Stimulated activated CD8-positive, alpha-beta memory T cell treated with anti-CD3 and anti-CD28 coated beads, Interleukin-12 subunit alpha, Interleukin-12 subunit beta, amount 100 ng/mL, for 1 hour (primary cell): ENCODE measurements at places on chromosomes 2 and 18.

GRCh38 chr2:1856922-1857321, 112.6 kb upstream of the PXDN start:
- no peak for DNase-seq

GRCh38 chr18:49597157-49597931, 35.5 kb downstream of the LIPG start:
- no peak for DNase-seq

DNA sequence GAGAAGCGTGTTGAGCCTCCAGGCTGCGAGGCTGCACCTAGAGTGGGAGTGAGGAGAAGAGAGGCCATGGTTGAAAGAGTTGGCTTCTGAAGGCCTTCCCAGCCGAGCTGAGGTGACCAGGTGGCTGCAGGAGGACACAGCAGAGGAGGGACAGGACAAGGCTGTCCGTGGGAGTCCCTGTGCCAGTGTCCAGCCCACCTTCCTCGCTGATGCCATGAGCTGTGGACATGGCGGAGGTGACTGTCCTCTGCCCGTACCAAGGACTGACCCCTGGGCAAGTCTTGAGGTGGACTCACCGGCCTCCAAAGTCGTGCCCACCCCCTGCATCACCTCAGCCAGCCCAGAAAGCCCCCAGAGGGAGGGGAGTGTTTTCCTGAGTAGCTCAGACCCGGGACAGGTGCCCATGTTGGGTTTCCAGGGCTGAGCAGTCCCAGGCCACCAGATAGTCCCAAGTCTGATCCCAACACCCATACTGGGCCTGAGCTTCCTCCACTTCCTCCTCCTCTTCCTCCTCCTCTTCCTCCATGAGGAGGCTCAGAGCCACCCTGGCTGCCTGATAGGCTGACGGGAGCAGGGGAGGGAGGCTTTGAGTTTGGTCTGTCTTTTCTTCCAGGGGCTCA, 43.0 kb upstream of the FOSL2 start:
- DNase-seq = no peak

DNA sequence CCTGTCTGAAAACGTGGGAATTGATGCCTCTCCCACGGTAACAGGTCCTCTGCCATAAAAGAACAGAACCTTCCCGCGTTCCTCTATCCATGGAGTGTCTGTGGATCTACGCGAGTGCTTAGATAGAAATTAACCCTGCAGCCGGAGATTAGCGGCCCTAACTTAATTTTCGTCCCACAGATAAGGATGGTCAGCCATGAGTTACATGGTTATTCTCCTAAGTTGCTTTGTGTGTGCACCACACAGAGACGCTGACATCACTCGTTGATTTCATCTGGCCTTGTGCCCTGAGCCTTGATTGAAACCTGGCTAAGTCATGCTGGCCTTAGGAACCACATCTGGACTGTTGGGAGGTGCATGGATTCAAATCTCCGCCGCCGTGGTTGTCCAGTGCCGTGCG, 132.1 kb downstream of the GBX2 start:
- DNase-seq = no peak

DNA sequence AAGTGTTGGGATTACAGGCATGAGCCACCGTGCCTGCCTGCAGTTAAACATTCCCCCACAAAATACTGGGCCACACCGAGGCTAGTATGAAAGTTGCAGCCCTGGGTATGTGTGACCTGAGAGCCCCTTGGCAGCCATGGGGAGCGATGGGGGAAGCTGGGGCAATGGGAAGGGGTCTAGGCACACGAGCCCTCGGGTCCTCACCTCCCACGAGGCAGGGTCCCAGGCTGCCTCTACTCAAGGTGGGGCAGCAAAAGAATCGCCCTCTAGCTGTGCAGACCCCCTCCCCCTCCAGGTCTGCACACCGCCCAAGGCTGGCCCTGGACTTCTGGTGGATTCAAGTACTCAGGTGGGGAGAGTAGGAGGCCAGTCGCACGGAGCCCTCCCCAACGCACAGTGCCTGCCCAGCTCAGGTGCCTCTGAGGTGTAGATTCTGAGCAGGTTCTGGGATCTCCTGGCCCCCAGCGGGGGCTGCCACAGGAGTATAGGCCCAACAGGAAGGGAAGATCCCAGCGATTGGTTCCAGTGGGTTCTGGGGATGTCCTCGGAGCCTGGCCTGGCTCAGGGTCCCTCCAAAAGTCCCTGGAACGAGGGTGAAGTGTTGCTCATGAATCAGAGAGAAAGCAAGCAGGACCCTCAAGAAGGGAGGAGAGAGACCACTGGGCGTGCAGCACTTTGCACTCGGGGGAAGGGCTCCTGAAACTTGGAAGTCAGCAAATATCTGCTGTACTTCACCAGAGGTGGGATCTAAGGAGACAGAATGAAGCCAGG, 2.6 kb downstream of the GPR35 start:
- no peak for DNase-seq

DNA sequence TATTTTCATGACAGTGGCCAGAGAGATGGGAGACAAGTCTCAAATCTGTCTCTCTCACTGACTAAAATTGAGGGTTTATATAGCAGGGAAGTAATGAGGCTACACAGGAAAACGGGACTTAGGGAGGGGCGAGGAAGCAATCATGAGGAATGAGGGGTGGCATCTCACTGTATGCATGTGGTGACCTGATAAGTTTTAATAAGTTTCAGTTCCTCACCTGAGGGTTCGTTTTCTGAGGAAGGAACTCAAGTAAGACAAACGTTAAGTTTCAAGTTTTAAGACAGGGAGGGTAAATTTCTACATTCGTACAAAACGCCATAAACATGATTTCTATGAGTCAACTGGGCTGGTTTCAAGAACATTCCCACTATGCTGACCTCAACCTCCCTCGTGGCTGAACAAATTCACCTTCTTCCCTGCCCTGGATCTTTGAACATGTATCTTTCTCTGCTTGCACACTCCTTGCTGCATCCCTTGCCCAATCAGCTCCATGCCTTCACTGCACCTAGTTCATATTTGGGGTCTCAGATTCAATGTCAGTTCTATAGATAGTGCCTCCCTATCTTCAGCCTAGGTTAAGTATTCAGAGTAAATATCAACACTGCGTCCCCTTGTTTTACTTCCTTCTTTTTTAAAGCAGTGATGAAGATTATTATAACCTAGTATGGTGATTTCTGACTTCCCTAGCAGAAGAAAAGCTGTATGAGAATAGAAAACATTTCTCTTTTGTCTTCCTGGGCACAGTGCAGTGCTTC, 53.3 kb upstream of the CNTNAP5 start:
- no peak for DNase-seq

GRCh38 chr2:115327061-115327460, 884.6 kb downstream of the DPP10 start:
- DNase-seq = no peak

- DNase-seq = no peak
Measured at GRCh38 chr2:241007111-241007510, 8.7 kb downstream of the SNED1 start.

DNA sequence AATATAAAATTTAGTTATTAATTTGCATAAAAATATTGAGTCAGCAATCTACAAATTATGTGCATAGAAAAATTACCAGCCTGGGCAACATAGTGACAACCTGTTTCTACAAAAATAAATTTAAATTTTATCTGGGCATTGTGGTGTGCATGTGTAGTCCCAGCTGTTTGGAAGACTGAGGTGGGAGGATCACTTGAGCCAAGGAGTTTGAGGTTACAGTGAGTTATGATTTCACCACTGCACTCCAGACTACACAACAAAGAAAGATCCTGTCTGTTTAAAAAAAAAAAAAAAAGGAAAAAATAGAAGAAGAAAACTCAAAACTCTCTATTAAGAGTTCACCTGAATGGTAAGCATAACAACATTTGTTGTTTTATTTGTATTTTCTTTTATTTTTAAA, 1048.4 kb upstream of the CDH2 start:
- no peak for DNase-seq

DNA sequence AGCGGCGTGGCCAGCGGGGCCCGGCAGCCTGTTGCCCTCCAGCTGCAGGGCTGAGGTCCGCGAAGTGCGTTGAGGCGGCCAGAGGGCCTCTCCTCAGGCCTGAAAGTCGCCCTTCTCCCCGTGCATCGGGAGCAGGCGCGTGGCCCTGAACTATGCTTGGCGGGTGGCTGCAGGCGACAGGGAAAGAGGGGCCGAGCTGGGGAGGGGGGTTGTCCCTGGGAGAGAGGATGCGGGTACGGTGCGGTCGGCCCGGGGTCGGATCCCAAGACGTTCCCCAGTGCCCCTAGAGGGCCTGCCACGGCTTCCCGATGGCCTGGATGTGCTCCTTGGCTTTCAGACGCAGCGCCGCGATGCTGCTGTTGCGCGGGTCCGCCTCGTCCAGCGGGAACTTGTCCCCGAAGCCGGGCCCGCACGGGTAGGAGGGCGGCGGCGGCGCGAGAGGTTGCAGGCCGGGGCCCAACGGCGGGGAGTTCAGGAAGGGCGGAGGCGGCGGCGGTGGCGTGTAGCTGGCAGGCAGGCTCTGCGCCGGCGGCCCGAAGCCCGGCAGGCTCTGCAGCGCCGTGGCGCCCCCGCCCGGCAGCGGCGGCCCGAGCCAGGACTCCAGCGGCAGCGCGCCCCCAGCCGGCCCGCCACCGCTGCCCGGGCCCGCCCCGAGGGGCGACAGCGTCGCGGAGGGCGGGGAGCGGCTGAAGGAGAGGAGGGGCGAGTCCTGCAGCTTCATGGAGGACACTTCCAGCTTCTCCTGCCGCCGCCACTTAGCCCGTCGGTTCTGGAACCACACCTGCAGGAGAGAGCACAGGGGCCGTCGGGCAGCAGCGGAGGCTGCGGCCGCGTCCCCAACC, 4.3 kb downstream of the RAX start:
- no peak for DNase-seq

DNA sequence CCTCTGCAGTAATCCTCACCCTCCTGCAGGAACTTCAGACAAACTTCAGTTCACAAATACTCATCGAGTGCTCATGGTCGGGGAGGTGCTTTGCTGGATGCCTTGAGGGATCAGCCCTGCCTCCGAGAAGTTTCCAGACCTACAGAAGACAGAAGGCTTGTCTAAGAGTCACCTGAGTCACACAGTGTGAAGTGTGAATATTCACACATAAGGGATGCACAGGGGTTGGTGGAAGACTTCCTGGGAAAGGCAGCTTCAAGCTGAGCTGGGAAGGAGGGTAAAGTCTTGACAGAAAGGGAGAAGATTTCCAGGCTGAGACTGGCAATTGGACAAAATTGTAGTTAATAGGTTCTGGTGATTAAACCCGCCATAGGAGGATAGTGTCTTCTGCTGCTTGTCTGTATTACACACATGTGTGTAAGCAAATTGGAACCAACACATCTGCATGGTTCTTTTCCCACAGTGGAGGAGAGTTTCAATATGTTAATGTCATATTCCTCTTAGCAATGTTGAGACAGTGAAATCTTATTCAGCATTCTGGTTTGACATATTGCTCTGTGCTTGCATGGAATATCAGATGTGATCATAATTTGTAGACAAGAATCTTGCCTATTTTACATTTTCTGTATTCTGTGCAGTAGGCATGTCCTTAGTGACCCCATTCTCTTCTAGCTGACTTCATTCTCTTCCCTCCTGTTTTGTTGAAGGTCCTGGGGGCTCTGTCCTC, 34.7 kb upstream of the ZNF396 start:
- no peak for DNase-seq

DNA sequence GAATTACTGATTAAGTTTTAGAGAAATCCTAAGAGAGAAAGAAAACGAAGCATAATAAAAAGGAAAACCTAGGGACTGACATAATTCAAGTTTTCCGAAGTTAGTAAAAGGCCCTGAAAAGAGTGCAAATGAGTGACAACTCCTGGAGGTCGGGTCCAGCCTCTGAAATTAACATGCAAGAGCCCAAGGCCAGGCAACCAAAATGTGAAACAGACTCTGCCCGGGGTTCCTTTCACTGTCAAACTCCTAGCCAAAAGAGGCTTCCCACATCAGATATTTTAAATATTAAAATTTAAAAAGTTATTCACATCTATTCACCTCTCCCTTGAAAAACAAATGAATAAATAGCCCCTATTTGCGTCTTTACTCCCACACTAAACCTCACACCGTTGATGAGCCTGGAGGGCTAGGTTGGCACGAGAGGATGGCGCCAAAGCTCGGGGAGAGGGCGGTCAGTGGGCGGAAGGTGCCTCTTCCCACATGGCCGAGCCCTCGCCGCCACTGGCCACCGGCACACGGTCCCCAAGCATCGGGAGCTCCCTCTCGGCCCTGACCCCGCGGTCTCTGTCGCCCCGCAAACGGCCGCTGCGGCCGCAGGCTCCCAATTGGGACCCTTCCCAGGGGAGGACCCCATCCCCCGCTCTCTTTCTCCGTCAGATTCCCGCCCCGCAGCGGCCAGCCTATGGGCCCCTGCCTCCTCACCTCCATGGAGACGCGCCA, 630 bp downstream of the PPM1G start:
- no peak for DNase-seq

DNA sequence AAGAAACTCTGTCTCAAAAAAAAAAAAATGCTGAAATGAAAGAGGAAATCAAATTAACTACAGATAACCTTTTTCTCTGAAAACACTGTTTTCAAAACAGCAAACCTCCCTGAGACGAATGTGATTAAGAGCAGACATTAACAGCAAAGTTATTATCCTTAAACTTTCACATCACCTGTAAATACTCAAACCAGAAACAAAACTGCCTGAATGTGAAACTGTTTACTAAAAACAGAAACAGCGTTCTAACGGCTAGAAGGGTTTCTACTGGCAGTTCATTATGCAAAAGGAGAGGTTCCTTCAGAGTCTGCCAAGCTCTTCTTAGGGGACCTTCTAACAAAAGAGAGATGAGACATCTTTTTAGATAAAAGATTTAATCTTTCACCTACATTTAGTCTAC, 45.9 kb downstream of the PNO1 start:
- no peak for DNase-seq

- DNase-seq = no peak
Measured at GRCh38 chr2:191158747-191159146, 8.0 kb upstream of the STAT4 start.

- no peak for DNase-seq
Measured at GRCh38 chr2:202056611-202057010, 16.4 kb upstream of the KIAA2012 start.

GRCh38 chr2:78757191-78757590, 268.3 kb upstream of the REG3G start:
- DNase-seq = no peak

GRCh38 chr2:207854484-207855440, 85.1 kb upstream of the FZD5 start:
- no peak for DNase-seq

GRCh38 chr2:19786408-19787058, 115.2 kb downstream of the TTC32 start:
- DNase-seq = no peak

- DNase-seq = no peak
Measured at GRCh38 chr2:236934656-236935055, 151.0 kb upstream of the COPS8 start.
